Esophagus (tissue), 2 donors: ENCODE measurements at places on chromosomes 2 and 18. TPM values are rescaled to one million over a fixed set of nuclear protein-coding genes. Genes with fewer than 3 reads are reported as not detected.

Gene CLEC4F
- polyA plus RNA-seq: 0.14 TPM

Gene AMER3
- not detected for polyA plus RNA-seq

Gene MC4R
- not detected for polyA plus RNA-seq

Gene ZNF397
- polyA plus RNA-seq: 6.4 TPM

Gene RFTN2
- 0.24 TPM for polyA plus RNA-seq

Gene UGT1A6
- polyA plus RNA-seq: 4.8 TPM

Gene FEV
- not detected for polyA plus RNA-seq

Gene LCT
- 0.01 TPM for polyA plus RNA-seq

Gene CXCR2
- polyA plus RNA-seq: 23.8 TPM

Gene CFAP65
- 0.01 TPM for polyA plus RNA-seq

Gene MC5R
- 0.12 TPM for polyA plus RNA-seq

Gene TANC1
- polyA plus RNA-seq: 21.4 TPM

Gene ZNF892
- 0.20 TPM for polyA plus RNA-seq

Gene CTAGE1
- polyA plus RNA-seq: not detected

Gene FBXO36
- polyA plus RNA-seq: 0.57 TPM

Gene CTNNA2
- not detected for polyA plus RNA-seq
